ENCODE measurements at places on chromosomes 7 and 10. TPM values are rescaled to one million over a fixed set of nuclear protein-coding genes. Genes with fewer than 3 reads are reported as not detected.

GRCh38 chr7:149729586-149729982, 43.8 kb downstream of the ZNF467 start:
- no peak for DNase-seq

DNA sequence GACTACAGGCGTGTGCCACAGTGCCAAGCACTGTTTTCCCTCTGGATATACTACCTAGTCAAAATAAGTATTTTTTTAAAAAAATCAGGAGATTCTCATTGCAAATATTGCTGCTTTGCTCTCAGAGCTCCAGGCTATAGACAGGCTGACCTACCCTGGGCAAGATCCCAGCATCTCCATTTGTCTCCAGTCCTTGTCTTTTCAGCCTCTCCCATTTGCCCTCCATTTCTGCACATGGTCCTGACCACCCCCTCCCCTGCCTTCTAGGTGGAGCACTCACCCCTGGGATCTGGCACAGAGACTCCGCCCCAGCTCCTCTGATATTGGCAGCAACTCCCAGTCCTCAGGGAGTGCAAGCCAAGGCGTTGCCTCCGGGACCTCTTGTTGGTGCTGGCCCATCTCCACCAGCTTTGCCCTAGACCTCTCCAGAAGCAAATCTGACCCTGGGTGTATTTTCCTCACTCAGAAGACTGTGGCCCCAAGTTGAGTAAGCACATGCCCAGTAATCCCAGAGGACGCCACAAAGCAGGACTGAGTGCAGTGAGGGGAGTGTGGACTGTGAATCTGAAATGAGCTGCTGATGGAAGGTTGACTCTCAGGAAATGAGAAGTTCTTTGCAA, 120.6 kb downstream of the MTPAP start:
- no peak for DNase-seq

DNA sequence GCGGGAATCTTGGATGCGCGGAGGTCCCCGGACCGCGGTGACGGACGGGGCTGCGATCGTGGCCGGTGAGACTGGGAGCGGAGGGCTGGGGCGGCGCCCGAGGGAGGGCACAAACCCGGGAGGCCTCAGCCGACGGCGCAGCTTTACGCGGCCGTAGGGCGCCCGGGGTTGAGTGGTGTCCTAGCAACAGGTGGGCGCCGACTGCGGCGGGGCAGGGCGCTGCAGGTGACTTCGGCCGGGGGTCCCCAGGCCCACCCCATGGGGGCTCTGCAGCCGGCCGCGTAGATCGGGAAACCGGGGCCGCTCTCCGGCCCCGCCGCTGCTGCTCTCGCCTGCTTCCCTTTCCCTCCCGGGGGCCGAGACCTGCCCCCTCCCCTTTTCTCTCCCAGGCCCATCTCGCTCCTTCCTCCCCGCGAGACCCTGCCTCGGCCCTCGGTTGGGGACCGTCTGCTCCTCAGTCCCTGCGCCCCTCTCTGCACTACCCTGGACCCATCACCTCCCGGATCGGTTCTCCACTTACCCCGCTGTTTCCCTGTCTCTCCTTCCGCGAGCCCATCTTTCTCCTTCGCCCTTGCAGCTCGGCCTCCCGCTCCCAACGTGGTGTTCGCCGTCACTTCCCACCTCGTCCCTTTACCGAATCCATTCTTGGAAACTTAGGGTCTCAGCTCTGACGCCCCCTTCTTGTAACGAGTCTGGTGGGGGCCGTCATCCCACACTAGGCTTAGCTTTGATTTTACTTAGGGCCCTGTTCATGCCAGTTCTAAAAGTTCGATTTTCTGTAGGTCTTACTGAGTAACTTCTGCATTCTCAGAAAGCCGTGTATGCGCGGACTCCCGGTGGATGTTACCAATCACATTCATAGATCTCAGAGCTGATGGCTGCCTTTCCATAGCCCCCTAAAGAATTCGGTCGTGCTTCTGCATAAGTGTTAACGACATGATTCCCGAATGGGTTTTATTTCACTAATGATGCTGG, 18.5 kb upstream of the ACBD5 start:
- DNase-seq = no peak

DNA sequence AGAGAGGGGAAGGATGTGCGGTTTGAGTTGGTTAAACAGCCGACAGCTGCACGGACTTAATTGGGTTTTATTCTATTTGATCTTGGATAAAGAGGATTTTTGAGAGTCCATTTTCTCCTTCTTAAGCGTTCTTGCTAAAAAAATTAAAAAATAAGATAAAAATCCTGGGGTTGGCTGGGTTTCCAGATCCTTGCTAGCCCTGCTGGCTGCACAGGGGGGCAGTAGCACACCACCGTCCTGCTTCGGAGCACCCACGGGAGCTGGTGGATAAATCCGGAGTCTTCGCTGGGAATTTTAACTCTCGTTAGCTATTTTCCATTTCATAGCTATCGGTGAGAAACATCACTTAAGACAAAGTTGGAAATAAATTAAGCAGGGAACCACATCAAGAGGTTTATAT, 792.0 kb downstream of the TYW1 start:
- DNase-seq = no peak

DNA sequence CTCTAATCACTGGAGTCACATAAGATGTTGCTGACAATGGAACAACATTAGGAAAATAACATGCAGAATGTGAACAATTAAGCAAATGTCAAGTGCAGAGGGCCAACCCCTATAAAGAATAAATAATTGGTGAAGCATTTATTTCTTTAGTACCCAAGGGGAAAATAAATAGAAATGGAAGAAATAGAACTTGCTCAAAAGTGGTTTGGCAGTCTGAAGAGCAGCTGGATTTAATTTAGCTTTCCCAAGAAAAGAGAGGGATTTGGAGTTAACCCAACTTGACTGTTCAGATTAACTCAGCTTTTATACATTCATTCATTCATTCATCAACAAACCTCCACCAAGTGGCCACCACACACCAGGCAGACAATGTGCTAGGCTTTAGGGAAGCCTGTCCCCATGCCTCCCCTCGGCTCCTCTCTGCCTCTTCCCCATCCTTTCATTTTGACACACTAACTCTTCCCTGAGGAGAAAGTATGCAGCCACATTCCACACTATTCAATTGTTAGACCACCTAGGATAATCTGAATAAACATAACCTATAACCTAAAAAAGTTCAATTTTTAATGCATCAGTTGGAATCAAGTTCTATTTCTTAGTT, 295.5 kb downstream of the AHR start:
- DNase-seq = peak; percentile 51

DNA sequence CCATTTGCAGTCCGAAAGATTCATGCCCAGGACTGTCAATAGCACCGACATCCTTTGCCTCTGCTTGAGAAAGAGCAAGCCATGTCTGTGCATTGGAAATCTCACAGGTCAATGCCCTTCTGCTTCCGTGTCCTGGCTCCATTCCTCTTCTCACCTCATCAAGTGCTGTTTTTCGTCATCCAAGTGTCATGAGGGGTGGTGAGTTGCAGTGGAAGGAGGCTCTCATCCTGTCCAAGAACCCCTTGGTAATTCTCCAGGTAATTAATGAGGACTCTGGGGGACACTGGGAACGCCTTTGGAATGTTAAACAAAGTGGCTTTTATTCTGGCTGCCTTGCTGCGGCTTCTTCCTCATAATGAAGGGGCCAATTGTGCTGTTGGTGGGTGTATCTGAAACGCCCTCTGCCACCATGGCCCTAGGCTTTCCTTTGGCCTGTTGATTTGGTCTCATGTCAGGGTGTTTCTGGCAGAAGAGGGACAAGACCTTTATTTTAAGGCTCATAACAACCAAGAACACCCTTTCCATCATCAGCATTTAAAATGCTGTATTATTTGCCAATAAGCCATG, 57.7 kb downstream of the PPP1R3C start:
- DNase-seq = no peak

GRCh38 chr7:45606931-45607330, 32.8 kb downstream of the ADCY1 start:
- no peak for DNase-seq

- DNase-seq = no peak
Measured at GRCh38 chr10:80468806-80469421, 14.8 kb downstream of the TSPAN14 start.

Gene LIPF
- 0.26 TPM for polyA plus RNA-seq

Data from renal cortex interstitium (tissue), 15 donors.